ENCODE measurements at places on chromosomes 3 and 15. TPM values are rescaled to one million over a fixed set of nuclear protein-coding genes. Genes with fewer than 3 reads are reported as not detected.

The CCDC13 gene
- polyA plus RNA-seq, result 0.75 TPM

The GPR27 gene
- polyA plus RNA-seq, result 9.2 TPM

DNA sequence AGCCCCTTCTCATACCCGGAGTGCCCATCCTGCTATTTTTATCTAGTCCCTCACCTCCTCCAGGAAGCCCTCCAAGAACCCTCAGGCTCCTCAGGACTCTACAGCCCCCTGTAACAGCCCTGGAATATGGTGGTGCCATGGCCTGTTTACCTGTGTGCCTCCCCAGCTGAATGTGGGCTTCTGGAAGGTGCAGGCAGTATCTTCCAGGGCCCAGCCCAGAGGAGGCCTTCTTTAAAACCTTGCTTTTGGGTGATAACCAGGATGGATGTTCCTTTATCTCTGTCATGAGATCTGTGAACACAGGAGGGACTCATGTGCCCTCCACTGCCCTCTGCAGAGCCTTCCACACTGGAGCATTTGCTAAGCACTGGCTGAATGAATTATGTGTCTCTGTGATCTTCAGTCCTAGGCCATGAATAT is 36.7 kb upstream of the MRPS22 start:
- H3K4me1 ChIP-seq, result peaks cover 11% of the 10 kb centered on the region
- no peak for DNase-seq
- no peak overlapping the region for H3K4me3 ChIP-seq

DNA sequence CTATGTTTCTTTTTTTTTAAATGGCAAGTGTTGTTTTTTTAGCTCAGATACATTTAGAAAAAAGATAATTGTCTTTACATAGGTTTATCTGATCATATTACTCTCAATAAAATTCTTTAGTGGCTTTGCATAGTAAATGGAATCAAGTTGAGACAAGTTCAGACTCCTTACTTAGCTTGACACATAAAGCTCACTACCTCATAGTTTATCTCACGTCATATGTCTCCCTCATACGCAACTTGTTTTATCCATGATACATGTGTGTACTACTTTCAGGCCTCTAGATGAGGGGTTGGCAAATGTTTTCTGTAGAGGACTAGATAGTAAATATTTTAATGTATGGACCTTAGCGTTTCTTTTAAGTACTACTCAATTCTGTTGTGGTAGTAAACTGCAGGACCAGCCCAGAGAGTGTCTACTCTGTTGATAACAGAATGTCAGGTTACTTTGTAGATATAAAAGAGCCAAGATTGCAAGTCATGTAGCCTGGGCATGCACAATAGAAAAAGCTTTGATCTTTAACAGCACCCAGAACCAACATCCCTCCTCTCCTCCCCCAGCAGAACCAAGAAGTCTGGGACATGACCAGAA is 28.2 kb upstream of the MGA start:
- DNase-seq, result no peak
- H3K27me3 ChIP-seq, result no peaks in the 10 kb centered on the region
- H3K27ac ChIP-seq, result no peak overlapping the region
- H3K36me3 ChIP-seq, result no peaks in the 10 kb centered on the region

DNA sequence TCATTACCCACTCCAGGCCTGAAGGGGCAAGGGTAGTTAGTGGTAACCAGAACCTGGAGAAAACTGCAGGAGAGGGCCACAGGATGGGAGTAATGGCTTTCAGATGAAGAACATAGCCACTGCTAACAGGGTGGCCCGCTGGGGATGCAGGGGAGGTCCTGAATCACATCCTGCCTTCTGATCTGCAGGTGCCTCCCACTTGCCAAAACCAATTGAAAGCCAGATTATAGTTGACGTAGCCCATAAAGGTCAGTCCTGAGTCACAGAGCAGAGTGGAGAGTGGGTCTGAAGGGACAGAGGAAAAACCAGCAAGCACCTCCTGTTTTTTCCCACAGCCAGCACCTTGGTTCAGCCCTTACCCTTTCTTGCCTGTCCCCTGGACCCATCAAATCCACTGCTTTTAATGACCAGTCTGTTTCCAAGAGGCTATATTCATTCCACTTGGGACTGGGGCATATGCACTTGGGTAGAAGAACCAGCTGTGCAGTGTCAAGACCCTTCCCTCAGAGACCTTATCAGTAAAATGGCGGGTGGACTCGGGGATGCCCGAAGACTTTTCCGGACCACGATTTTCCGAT is 646 bp upstream of the SLC35G2 start:
- DNase-seq, result peak; percentile 20
- no peaks in the 10 kb centered on the region for H3K27me3 ChIP-seq
- no peaks in the 10 kb centered on the region for H3K36me3 ChIP-seq
- H3K4me3 ChIP-seq, result peak overlapping the region; percentile 62
- peak overlapping the region; percentile 73 for H3K27ac ChIP-seq
- H3K4me1 ChIP-seq, result peaks cover 6% of the 10 kb centered on the region

DNA sequence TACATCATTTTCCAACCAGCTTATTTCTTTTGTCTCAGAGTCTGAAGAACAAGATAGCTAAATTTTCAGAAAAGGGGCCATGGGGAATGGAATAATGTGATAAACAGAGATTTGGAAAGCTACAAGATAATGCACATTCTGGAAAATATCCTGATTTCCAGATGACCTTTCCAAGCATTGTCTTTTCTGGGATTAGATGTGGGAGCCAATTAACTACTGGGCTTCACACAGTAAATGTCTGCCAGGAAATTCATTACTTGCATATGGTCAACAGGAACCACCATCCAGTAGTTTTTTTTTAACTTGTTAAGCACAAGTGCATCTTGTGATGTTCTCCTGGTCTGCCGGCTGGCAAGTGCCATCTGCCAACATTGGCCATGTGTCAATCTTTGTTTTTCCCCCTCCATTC is 131.1 kb upstream of the BFSP2 start:
- no peaks in the 10 kb centered on the region for H3K36me3 ChIP-seq
- no peak overlapping the region for H3K27ac ChIP-seq
- H3K4me3 ChIP-seq, result no peak overlapping the region
- no peaks in the 10 kb centered on the region for H3K27me3 ChIP-seq

DNA sequence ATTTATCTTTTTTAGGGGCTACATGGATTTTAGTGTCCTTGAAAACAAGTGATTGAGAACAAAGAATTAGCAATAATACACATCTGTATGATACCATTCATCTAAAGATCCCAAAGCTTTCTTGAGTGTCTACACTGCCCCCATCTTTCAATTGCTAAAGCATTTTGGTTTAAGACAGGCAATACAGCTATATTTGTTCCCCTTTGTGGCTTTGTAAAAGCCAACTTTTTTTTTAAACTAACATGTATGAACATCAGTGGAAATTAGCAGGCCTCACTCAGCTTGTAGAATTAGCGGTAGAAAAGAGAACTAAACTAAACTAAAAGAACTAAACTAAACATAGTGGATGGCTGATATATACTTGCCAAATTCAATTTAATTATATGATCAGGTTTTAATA is 449.6 kb downstream of the MECOM start:
- H3K27me3 ChIP-seq, result no peaks in the 10 kb centered on the region
- no peak overlapping the region for H3K4me3 ChIP-seq
- H3K36me3 ChIP-seq, result no peaks in the 10 kb centered on the region
- no peaks in the 10 kb centered on the region for H3K4me1 ChIP-seq

GRCh38 chr15:101277943-101278564 is 769 bp upstream of the SELENOS start:
- H3K4me3 ChIP-seq, result peak overlapping the region; percentile 98
- no peaks in the 10 kb centered on the region for H3K36me3 ChIP-seq
- no peaks in the 10 kb centered on the region for H3K27me3 ChIP-seq
- no peak for DNase-seq
- peak overlapping the region; percentile 77 for H3K27ac ChIP-seq
- H3K4me1 ChIP-seq, result peaks cover 3% of the 10 kb centered on the region

- no peaks in the 10 kb centered on the region for H3K4me1 ChIP-seq
- DNase-seq, result no peak
- no peak overlapping the region for H3K27ac ChIP-seq
- H3K27me3 ChIP-seq, result no peaks in the 10 kb centered on the region
- no peak overlapping the region for H3K4me3 ChIP-seq
Measured at GRCh38 chr3:188036375-188037194, 117.4 kb upstream of the LPP start.

GRCh38 chr15:25770618-25771337 is 92.3 kb downstream of the ATP10A start:
- no peaks in the 10 kb centered on the region for H3K4me1 ChIP-seq
- DNase-seq, result no peak
- no peaks in the 10 kb centered on the region for H3K36me3 ChIP-seq
- H3K4me3 ChIP-seq, result no peak overlapping the region
- no peaks in the 10 kb centered on the region for H3K27me3 ChIP-seq

- H3K4me3 ChIP-seq, result peak overlapping the region; percentile 86
- peaks cover 2% of the 10 kb centered on the region for H3K4me1 ChIP-seq
- H3K27ac ChIP-seq, result peak overlapping the region; percentile 62
- no peaks in the 10 kb centered on the region for H3K36me3 ChIP-seq
Measured at GRCh38 chr3:154122552-154122911, 1.3 kb downstream of the ARHGEF26 start.

Measured in ovary (tissue), 10 donors.